ENCODE measurements at places on chromosomes 11 and 22.

- no peak for DNase-seq
Measured at GRCh38 chr11:108909041-108909440, 244.2 kb downstream of the DDX10 start.

- DNase-seq, result no peak
Measured at GRCh38 chr11:76120513-76121101, 85.7 kb downstream of the WNT11 start.

DNA sequence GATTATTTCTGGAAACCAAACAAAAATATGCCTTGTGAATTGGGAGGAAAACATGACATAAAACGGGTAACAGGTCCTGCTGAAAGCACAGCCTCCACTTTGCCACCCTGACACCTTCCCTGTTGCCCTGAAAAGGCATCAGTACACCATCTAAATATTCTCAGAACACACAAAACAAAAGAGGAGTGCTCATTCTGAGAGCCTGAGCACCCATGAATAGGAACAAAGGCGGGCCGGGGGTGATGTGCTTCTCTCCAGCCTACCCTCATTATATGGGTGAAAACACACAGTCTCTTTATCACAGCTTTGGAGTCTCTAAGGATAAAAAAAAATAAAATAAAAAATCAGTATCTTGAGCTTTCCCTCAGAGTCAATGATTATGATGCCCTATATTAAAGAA is 19.7 kb downstream of the SCUBE2 start:
- DNase-seq, result no peak

DNA sequence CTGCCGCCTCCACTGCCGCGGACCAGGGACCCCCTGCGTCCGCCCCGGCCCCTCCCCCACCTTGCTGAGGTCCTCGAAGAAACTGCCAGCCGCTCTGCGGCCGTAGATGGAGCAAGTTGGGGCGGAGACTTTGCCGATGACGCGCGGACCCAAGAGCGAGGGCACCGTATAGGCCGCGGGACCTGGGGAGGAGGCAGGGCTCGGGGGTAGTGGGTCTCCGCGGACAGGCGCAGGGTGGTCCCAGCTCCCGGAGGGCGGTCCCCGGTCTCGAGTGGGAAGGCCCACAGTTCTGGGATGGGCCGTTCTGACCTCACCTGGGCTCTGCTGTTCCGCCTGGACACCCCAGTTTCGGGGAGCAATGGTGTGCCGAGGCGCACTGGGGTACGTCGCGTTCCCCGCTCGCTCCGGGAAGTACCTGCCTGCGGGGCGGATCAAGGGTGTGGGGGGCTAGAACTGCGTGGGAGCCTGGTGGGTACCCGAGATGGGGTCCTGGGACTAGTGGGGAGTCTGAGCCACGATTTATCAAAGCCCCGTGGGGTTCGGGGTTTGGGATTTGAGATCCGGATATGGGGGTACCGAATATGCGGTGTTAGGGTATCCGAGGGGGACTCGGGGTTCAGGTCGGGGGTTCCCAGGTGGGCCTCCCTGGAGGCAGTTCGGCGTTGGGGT is 1.2 kb upstream of the TYMP start:
- DNase-seq, result peak; percentile 89

DNA sequence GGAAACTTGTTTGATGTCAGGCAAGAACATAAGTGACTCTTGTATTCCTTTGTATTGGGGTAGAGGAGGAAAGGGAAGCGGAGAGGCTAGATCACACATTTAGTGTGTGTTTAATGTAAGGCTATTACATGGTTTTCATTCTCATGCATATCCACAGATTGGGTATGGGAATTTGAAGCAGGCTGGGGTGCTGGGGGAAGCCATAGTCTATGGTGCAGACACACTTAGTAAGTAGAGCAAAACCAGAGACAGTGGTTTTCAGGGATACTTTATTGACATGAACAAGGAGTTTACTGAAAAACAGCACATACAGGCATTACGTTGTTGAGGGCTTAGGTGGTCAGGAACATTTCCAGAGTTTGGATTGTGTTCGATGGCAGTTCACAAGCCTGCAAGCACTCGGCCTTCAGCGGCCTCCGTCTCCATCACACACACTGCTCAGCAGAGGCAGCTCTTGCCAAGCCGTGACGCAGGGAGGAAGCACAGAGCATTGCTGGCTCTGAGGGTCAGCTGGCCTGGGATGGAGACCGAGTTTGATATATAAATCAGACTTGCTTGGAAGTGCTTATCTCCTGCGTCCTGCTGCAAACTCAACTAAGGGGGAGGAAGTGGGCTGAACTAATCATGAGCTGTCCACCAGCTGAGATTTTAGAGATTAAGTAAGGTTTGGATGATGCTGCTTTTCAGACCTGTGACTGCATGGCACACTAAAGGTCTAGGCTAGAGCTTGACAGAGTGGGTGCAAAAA is 25.3 kb downstream of the SCN3B start:
- DNase-seq, result no peak

- no peak for DNase-seq
Measured at GRCh38 chr11:129620237-129621104, 195.2 kb upstream of the TMEM45B start.

DNA sequence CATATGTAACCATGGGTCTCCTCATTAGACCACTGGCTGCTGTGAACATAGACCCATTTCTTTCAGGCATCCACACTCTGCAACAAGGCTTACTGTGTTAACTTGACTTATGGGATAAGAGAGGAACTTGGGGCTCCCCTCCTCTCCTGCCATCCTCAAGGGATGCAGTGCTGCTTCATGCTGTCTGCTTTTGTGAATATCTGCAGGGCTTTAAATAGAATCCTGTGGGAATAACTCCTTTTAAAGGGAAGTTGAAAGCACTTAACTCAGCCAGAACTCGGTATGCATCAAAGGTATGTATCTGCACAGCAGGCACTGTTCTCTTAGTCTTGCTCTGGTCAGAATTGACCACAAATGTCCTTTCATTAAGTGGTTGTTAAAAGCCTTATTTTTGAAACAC is 222.5 kb upstream of the KIRREL3 start:
- DNase-seq, result peak; percentile 57

Measured in islet precursor cell (in vitro differentiated cells).